ENCODE measurements at places on chromosomes 3 and 15. TPM values are rescaled to one million over a fixed set of nuclear protein-coding genes. Genes with fewer than 3 reads are reported as not detected.

- no peak overlapping the region for H3K27ac ChIP-seq
- H3K27me3 ChIP-seq: peaks cover 24% of the 10 kb centered on the region
- H3K4me3 ChIP-seq: no peak overlapping the region
Measured at GRCh38 chr15:38243278-38244055, 9.2 kb upstream of the SPRED1 start.

- no peak overlapping the region for H3K4me3 ChIP-seq
- no peaks in the 10 kb centered on the region for H3K36me3 ChIP-seq
- H3K27me3 ChIP-seq: peaks cover 3% of the 10 kb centered on the region
- no peak for DNase-seq
- H3K4me1 ChIP-seq: peaks cover 7% of the 10 kb centered on the region
Measured at GRCh38 chr3:129619726-129620162, 13.3 kb upstream of the PLXND1 start.

DNA sequence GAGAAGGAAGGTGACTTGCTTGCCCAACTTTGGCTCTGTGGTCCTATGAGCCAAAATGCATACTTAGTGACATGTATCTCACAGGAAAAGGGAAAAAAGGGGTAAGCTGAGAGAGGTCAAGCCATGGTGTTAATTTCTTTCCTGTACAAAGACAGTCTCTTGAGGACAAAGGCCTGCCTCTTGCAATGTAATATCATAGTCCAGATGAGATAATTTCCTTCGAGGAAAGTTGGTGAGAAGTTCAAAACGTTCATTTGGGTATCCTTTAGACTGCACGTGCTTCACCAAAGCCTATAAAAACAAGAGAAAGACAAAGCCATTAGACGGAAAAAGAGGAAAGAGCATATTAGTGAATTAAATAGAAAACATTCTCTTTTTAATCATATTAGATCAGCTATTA, 18.4 kb upstream of the TM4SF19 start:
- H3K36me3 ChIP-seq: peaks cover 45% of the 10 kb centered on the region
- no peak overlapping the region for H3K27ac ChIP-seq
- H3K4me3 ChIP-seq: no peak overlapping the region
- DNase-seq: no peak
- H3K4me1 ChIP-seq: peaks cover 10% of the 10 kb centered on the region

GRCh38 chr3:122314228-122314876, 10.7 kb upstream of the CSTA start:
- H3K4me1 ChIP-seq: peaks cover 15% of the 10 kb centered on the region
- DNase-seq: no peak
- H3K27me3 ChIP-seq: peaks cover 20% of the 10 kb centered on the region
- no peak overlapping the region for H3K27ac ChIP-seq
- H3K36me3 ChIP-seq: no peaks in the 10 kb centered on the region

- H3K4me3 ChIP-seq: no peak overlapping the region
- H3K27ac ChIP-seq: no peak overlapping the region
- no peaks in the 10 kb centered on the region for H3K27me3 ChIP-seq
- no peak for DNase-seq
- H3K36me3 ChIP-seq: no peaks in the 10 kb centered on the region
Measured at GRCh38 chr15:97061392-97061791, 730.9 kb downstream of the NR2F2 start.

DNA sequence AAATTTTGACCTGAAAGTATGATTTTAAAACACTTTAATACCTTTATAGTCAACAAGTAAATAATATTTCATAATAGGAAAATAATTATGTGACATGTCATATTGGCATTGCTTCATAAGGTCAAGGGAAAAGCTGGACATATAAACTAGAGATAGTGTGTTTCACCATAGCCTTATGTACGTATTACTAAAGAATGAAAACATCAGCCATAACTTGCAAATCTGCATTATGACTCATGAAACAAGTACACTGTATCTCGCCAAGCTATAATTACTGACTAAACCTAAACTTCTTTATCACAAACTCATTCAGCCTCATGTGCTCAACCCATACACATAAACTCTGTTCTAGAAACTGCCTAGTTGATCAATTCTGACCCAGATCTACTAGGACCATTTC, 950.1 kb downstream of the FHIT start:
- H3K27ac ChIP-seq: no peak overlapping the region
- H3K36me3 ChIP-seq: peaks cover 2% of the 10 kb centered on the region
- no peak for DNase-seq

GRCh38 chr15:74826921-74827320, 494 bp downstream of the CPLX3 start:
- H3K4me3 ChIP-seq: no peak overlapping the region
- no peak for DNase-seq
- no peaks in the 10 kb centered on the region for H3K4me1 ChIP-seq
- H3K27me3 ChIP-seq: peaks cover 23% of the 10 kb centered on the region
- no peak overlapping the region for H3K27ac ChIP-seq

DNA sequence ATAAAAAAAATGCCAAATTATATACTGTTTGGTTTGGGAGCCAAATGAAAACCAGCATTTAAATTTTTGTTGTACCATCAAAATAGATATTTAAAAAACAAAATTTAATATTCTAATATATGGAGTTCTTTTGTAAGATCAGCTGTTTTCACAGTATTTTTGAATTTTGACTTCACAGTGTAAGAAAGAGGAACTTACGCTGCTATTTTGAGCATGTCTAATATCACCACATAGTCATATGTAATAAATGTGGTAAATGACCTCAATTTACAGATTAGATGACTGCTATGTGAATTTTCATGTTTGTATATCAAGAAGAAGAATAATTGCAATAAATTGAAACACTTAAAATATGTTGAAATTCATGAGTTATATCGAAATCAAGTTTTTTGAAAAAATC, 189.6 kb downstream of the ARRDC4 start:
- H3K27me3 ChIP-seq: peaks cover 8% of the 10 kb centered on the region
- no peaks in the 10 kb centered on the region for H3K36me3 ChIP-seq
- no peaks in the 10 kb centered on the region for H3K4me1 ChIP-seq
- no peak overlapping the region for H3K27ac ChIP-seq

DNA sequence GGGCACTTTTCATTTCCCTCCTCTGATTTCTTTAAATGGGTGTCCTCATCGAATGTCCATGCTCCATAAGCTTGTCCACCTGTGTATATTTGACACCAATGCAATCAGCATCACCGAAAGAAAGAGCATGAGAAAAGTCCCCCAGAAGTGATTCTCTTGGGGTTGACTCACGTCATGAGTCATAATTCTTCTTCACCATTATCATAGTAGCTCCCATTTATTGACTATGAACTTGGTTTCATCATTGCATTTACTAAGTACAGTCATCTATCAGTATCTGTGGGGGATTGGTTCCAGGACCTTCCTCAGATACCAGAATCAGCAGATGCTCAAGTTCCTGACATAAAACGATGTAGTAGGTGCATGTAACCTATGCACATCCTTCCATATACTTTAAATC, 372.5 kb upstream of the CFAP20DC start:
- H3K27ac ChIP-seq: no peak overlapping the region
- no peaks in the 10 kb centered on the region for H3K36me3 ChIP-seq
- no peaks in the 10 kb centered on the region for H3K27me3 ChIP-seq
- peaks cover 34% of the 10 kb centered on the region for H3K4me1 ChIP-seq
- H3K4me3 ChIP-seq: no peak overlapping the region
- no peak for DNase-seq

- no peak overlapping the region for H3K27ac ChIP-seq
- no peaks in the 10 kb centered on the region for H3K4me1 ChIP-seq
- no peaks in the 10 kb centered on the region for H3K36me3 ChIP-seq
Measured at GRCh38 chr15:96246057-96246456, 84.4 kb upstream of the NR2F2 start.

PEX11A gene
- total RNA-seq: 1.8 TPM

THAP10 gene
- not detected for total RNA-seq

WWTR1 gene
- 0.31 TPM for total RNA-seq

All from activated CD8-positive, alpha-beta T cell treated with anti-CD3 and anti-CD28 coated beads, Interleukin-2, amount 10 ng/mL, durations not matched to agents 7 days and 5 days (primary cell).